ENCODE measurements at places on chromosomes 5 and 9.

- no peak for DNase-seq
Observed at GRCh38 chr9:127628758-127629467, 16.8 kb downstream of the STXBP1 start.

- DNase-seq: no peak
Observed at GRCh38 chr9:107852891-107853290, 363.3 kb upstream of the KLF4 start.

GRCh38 chr9:27437652-27438373 lies 86.3 kb upstream of the IFNK start:
- DNase-seq: no peak

- no peak for DNase-seq
Observed at GRCh38 chr9:15276328-15276938, 30.6 kb downstream of the TTC39B start.

DNA sequence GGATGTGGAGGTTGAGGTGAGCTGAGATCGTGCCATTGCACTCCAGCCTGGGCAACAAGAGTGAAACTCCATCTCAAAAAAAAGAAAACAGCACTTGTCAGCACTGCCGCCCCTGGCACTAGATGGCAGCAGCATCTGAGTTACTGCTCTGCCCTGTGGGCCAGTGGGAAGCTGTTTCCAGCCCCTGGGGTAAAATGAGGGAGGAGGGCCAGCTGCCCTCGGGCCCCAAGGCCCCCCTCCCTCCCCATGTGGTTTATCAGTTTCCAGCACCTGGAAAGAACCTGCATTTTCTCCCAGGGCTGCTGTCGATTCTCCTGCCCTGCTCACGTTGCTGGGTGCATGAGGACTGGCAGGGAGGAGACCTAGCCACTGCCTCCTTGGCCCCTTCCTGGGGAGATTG lies 13.2 kb upstream of the CEL start:
- no peak for DNase-seq

DNA sequence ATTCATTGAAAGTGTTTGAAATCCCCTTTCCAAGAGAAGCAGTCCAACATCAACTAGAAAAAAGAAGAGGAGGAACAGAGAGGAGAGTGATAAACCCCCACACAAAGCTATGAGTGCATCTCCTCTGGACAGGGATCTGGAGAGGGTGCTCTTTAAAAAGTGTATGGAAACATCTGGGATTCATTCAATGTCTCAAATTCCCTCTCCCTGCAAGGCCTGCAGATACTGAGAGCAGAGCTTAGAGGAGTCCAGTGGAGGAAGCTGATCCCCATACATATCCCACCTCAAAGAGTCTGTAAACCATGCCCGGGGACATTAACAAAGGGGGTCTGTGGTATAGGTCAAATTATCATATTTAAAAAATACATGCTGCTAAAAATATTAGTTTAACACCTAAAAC lies 2.2 kb downstream of the SPOCK1 start:
- no peak for DNase-seq

Data from hypothalamus (tissue), 51 donors.